ENCODE measurements at places on chromosomes 16 and 17.
A peak's percentile ranks its signal among the peaks of the same experiment; 100 is the strongest.

DNA sequence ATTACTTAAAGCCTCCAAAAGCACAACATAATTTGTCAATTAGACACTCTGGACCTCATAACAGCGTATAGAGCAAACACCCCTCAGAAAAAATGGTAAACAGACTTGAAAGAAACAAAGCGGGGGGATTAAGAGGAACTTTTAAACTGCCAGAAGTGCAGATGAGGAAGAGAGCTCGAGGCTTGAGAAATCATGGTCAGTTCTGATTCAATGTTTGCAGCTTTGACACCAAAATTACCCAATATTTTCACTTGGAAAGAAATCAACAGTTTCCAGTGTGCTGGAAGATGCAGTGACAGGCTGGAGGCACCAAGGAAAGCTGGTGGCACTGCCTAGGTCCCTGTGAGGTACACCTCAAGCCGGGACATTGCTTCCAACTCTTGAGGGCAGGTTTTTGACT is 180.9 kb upstream of the TOX3 start:
- DNase-seq = no peak

- DNase-seq = no peak
Observed at GRCh38 chr17:60647705-60648104, 29.9 kb upstream of the BCAS3 start.

GRCh38 chr17:70420861-70421445 is 251.6 kb downstream of the KCNJ2 start:
- DNase-seq = no peak

GRCh38 chr16:67926181-67926750 is 5.4 kb downstream of the CTRL start:
- DNase-seq = no peak

DNA sequence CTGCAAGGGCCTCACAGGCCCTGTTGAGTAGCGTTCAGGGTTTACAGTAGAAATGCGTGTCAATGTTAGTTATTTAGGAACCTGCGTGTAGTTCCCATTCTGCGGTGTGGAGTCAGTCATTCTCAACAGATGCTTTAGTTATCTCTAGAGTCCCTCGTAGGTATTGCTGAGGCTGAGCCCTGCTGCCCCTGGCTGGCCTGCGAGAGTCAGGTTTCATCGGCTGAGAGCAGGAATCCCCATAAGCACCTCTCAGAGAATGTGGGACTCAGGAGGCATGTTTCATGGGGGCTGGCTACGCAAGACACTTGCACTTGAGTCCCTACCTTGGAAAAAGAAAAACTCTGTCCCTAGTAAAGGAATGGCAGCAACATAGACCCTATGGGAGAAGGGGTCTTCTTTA is 347.5 kb upstream of the ASIC2 start:
- DNase-seq = no peak

- DNase-seq = no peak
Observed at GRCh38 chr17:42303694-42304093, 15.4 kb downstream of the STAT5A start.

DNA sequence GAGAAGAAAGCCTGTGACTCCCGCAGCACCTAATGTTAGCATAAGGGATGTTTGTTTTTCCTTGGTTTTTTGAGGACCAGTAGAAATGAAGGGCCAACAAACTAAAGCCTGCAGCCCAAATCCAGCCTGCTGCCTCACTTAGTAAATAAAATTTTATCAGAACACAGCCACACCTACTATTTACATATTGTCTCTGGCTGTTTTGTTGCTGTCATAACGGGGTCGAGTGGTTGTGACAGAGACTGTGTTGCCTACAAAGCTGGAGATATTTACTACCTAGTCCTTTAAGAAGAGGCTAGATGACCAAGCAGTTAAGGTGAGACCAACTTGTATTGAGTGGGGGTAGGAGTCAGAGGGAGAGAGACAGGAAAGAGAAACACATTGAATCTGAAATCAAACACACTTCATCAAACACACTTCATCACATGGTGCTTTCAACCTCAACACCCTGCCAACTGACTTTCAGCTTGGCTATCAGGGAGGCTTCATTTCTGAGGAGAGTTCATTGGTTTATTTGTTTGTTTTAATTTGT is 546.3 kb upstream of the CDH11 start:
- no peak for DNase-seq

DNA sequence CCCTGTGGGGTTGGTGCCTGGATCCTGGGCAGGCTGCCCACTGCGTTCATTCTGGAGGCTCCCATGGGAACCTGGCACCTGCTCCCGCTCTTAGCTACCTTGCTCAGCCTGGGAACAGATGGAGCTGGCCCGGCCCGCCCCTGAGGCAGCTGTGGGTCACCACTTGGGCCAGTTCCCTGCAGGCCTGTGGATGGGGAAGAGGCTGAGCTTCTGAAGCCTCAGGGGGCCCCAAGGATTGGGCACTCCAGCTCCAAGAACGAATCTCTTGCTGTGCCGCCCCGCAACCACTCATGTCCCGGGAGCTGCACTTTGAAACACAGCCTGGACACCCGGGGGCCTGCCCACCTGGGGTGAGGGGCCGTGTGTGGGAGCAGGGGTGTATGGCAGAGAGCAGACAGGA is 37.7 kb downstream of the BAHCC1 start:
- DNase-seq = no peak

GRCh38 chr16:66478733-66479511 is 51.8 kb downstream of the BEAN1 start:
- peak; percentile 54 for DNase-seq

GRCh38 chr17:44774271-44775135 is 15.7 kb downstream of the ADAM11 start:
- DNase-seq = peak; percentile 70

DNA sequence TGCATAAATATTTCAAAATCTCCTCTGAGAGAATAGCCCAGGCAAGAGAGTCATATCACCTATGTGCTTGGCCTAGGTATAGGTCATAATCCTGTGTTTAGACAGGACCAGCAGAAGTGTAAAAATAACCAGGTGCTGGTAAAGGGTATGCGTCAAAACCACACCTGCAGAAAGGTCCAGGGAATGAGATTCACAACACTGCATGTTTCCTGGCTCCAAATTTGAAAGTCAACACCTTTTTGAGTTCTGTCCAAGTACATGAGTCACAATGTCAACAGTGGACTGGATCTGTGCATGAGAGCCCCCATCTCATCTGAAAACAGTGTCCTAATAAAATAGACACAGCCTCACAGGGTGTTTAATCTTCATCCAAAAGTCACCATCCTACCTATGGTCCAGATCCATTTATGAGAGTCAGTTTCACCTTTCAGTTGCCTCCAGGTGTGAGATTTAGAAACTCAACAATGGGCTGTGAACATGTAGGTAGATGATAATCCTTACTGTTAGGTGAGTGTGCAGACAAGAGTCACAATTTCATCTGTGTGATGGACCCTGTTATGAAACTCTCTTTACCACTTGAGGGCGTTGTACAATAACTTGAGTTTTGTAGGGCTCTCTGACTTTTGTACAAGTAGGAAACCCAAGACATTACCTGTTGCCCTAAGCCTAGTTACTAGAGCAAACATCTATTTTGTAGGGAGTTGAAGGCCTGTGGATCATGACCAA is 2100.7 kb downstream of the TP53TG3F start:
- no peak for DNase-seq

GRCh38 chr16:86669937-86670749 is 91.8 kb downstream of the FOXL1 start:
- no peak for DNase-seq

- DNase-seq = no peak
Observed at GRCh38 chr17:57067162-57067561, 17.9 kb upstream of the AKAP1 start.

DNA sequence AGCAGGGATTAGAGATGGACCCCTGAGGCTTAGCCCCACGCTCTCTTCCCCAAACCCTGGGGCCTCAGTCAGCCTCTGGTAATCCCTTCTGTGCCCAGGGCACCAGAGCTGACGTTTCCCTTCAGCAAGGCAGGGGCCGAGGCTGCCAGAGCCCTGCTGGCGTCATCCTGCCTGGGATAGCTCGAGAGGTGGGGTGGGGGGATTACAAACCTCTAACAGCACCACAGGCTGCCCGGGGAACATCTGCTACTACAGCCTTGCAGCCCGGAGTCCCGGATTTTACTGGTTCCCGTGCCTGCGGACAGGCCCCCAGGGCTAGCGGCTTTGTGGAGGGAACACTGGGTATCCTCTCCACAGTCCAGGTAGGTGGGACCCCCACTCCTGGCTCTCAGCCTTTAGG is at the start of gene AANAT:
TSS of gene AANAT (plus strand) at position 238 of the 400 bp plus-strand sequence. CDS start 1,144 bp downstream, outside the sequence.
- DNase-seq = no peak

GRCh38 chr17:72122765-72123529 is 2.1 kb downstream of the SOX9 start:
- DNase-seq = no peak

DNA sequence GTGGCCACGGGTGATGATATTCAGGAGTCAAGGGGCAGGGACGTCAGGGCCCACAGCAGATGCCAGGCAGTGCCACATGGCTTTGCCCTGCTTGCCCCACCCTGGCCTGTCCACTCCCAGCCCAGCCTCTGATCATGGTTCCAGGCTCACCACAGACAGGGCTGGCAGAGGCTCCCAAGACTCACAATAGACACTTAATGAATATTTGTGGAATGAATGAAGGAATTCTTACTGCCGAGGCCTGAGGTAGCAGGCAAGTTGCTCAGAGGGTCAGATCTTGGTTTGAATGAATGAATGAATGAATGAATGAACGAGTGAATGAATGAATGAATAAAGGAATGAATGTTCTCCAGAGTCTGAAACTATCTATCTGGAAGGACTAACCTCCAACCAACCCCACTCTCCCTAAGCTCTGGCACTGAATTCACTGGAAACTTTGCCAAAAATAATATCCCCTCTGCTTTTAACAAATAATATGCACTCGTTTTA is 60.9 kb downstream of the RAI1 start:
- no peak for DNase-seq

DNA sequence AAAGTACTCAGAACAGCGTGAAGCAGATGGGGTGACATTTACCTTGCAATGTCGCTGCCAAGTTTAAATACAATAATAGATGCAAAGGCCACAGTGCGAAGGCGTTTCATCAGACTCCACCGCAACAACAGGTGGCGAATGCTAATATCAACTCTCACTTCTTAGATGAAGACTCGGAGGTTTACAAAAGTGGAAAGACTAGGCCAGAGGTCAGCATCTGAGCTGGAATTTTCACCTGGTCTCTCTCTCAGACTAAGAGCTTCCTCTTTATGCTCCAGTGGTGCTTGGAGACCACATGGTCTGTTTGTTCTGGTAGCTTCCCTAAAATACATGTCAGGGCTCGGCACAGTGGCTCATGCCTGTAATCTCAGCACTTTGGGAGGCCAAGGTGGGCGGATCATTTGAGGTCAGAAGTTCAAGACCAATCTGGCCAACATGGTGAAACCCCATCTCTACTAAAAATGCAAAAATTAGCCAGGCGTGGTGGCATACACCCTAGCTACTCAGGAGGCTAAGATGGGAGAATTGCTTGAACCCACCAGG is 169.1 kb downstream of the XYLT1 start:
- DNase-seq = no peak

GRCh38 chr16:22395960-22396359 is 21.5 kb upstream of the CDR2 start:
- no peak for DNase-seq

DNA sequence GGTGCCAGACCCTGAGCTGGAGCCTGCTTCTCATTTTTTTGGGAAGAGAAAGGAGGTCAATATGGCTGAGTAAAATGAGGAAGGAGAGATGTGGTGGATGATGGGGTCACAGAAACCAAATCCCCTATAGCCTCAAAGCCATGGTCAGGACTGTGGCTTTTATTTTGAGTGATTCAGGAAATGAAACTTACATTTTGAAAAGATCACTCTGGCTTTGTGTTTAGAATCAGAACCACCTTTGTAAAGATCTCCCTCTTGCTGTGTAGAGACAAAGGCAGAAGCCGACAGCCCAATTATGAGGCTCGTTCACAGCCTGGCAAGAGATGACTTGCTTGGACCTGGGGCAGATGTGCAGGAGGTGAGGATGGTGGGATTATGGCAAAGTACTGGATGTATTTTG is 121.6 kb upstream of the ANKFN1 start:
- no peak for DNase-seq

DNA sequence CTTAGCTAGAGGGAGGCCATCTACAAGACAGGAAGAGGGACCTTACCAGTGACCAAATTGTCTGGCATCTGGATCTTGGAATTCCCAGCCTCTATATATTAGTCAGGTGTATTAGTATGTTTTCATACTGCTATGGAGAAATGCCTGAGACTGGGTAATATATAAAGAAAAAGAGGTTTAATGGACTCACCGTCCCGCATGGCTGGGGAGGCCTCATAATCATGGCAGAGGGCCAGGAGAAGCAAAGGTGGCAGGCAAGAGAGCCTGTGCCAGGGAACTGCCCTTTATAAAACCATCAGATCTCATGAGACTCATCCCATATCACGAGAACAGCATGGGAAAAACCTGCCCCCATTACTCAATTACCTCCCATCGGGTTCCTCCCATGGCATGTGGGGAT is 500.2 kb downstream of the SHISA9 start:
- DNase-seq = no peak

DNA sequence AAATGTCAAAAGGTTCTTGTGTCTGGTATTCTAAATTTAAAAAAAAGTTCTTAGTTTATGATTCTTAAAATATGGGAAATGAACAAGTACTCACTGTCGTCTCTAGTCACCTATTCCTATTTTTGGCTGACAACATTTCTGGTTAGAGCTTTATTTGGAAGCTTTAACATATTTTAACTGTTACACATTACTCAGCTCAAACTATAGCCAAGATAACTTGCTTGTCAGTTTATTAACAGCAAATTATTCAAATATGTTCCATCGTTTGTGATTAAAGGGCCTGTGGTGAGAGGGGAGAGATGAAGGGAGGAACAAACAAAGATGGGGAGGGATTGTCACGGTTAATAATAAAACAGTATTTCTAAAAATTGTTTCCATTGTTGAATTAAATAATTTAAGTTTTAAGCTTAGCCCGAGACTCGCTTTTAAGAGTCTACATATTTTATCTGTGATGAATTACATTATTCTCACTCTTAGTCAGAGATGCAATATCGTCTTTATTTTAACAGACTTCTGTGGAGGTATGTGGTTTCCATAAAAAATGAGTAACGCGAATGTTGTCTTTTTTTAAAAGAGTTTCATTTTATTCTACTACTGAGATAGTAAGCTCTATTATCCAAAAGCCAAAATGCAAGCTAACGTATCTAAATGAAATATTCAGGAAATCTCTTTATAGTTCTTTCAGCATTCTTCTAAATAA is 321.9 kb upstream of the PMFBP1 start:
- DNase-seq = no peak

GRCh38 chr17:46764709-46765401 is 53.6 kb downstream of the WNT3 start:
- DNase-seq = no peak

All from stimulated activated CD8-positive, alpha-beta memory T cell treated with anti-CD3 and anti-CD28 coated beads, Interleukin-12 subunit alpha, Interleukin-12 subunit beta, amount 100 ng/mL, for 4 hours (primary cell).